Adrenal gland (tissue), 19 donors: ENCODE measurements at places on chromosomes 2 and 18. TPM values are rescaled to one million over a fixed set of nuclear protein-coding genes. Genes with fewer than 3 reads are reported as not detected.

INO80D gene
- total RNA-seq: 20.6 TPM

TUBA4B gene
- not detected for total RNA-seq

APLF gene
- total RNA-seq: 3.4 TPM

CROCC2 gene
- total RNA-seq: not detected
